ENCODE measurements at places on chromosomes 16 and 17. TPM values are rescaled to one million over a fixed set of nuclear protein-coding genes. Genes with fewer than 3 reads are reported as not detected.

The CES5A gene
- not detected for total RNA-seq

The SLC5A10 gene
- total RNA-seq: not detected

The ATAD5 gene
- 12.0 TPM for total RNA-seq

The EVI2A gene
- not detected for total RNA-seq

The DNAH9 gene
- total RNA-seq: not detected

The HEATR9 gene
- not detected for total RNA-seq

The LGALS9B gene
- not detected for total RNA-seq

The PHF12 gene
- total RNA-seq: 44.6 TPM

The ZPBP2 gene
- 3.9 TPM for total RNA-seq

The TBC1D3 gene
- total RNA-seq: 2.1 TPM

The KRTAP17-1 gene
- total RNA-seq: 1.6 TPM

The C17orf78 gene
- total RNA-seq: not detected

The PRSS27 gene
- 2.8 TPM for total RNA-seq

The MT4 gene
- not detected for total RNA-seq

GRCh38 chr17:79412110-79412509 lies 198.7 kb downstream of the RBFOX3 start:
- DNase-seq: no peak

DNA sequence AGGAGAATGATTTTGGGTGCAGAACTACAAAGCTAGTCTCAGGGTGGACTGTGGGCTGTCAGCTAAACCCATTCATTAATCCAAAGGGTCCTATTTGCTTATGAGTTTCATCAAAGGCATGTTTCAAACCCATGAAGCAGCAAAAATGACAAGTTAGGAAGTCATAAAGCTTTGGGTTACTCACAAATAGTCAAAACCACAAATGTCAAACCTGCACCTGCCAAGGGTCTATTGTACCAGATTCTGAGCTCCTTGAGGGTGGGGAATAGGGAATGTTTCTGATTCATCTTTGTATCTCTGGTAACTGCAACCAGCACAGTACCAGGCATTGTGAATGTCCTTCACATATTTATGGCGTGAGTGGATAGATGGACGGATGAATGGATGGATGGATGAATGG lies 317.7 kb downstream of the MAF start:
- no peak for DNase-seq

- DNase-seq: no peak
Observed at GRCh38 chr17:53527473-53527872, 295.3 kb upstream of the KIF2B start.

- DNase-seq: no peak
Observed at GRCh38 chr17:44591206-44591605, 33.9 kb downstream of the FZD2 start.

- no peak for DNase-seq
Observed at GRCh38 chr17:50882851-50883250, 16.7 kb upstream of the TOB1 start.

GRCh38 chr16:67868290-67868689 lies 4.6 kb upstream of the EDC4 start:
- DNase-seq: no peak

- no peak for DNase-seq
Observed at GRCh38 chr17:82913304-82914043, 73.7 kb upstream of the ZNF750 start.

GRCh38 chr16:52621651-52622050 lies 74.7 kb upstream of the TOX3 start:
- DNase-seq: no peak

- no peak for DNase-seq
Observed at GRCh38 chr16:1909561-1910231, 8.5 kb downstream of the HS3ST6 start.

DNA sequence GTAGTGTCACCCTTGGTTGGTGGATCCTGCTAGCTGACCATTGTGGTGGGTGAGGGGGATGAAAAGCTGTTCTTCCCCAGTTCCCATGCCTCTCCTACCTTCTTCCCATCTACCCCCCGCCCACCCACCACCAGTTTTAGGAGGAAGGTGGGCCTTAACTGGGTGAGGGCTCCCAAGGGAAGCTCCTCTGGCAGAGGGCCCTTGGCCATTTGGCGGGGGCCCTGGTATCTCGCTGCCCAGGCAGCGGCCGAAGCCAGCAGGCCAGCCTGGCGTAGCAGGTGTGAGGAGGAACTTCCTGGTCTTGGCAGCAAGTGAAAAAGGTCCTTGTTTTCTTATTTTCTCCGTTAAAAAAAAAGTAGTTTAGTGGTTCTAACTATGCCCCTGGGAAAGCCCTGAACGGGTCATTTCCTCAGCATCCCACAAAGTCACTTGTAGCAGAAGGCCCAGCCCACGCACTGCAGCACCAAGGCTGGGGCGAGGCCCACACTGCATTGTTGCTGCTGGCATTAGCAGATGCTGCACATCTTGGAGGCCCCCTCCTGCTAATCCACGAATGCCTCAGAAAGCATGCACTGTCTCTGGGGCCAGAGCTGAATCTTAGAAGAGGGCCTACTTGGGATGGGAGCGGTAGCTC lies 72.5 kb downstream of the MPRIP start:
- DNase-seq: no peak

DNA sequence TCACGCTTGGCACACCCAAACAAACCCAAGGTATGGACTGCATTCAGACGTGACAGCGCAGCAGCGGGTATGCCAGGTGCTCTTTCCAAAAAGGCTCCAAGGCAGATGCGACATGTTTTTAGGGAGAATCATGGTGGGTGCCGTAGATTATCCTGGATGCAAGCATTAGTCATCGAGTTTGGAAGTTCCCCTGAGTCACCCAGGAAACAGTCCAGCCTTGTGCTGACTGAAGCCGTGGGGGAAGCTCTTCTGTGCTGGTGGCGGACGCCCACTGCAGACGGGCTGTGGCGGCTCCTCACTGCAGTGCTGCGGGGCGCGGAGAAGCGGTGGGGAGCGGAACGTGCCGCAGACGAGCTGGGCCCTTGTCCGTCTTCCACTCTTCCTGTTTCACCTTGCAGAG lies 13.9 kb downstream of the JPT2 start:
- DNase-seq: no peak

- DNase-seq: no peak
Observed at GRCh38 chr17:79729761-79730160, 982 bp upstream of the ENPP7 start.

DNA sequence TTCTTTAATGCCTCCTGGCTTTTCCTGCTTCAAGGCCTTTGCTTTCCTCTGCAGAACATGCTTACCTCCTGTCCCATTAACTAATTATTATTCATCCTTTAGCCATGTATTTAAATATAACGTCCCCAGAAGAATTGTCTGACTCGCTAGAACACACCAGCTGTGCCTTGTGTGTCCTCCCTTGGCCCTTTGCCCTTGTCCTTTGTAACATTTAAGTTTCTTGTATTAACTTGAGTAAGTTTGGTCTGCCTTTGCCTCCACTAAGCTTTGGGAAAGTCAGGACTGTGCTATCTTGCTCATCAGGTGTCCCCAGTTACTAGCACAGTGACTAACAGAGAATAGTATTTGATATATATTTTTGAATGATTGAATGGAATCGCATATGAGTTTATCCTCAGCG lies 29.6 kb upstream of the ABCA9 start:
- DNase-seq: no peak

GRCh38 chr17:57906910-57907309 lies 48.3 kb downstream of the CUEDC1 start:
- DNase-seq: peak; percentile 68

DNA sequence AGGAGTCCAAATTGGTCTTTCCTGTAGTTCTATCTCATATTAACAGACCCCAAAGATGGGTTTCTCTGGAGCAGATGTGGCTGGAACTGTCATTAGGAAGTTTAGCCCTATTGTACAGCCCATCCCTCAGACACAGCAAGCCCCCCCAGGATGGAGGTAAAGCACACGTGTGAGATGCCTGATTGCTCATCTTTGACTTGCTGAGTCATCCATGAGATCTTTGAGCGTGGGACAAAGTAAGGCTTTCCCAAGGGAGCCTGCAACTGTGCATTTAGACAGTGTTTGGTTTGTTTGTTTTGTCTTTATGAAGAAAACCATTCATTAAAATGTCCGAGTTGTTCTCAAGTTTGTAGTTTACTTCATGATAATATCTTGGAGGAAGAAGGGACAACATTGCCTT lies 145.3 kb upstream of the CDH13 start:
- DNase-seq: no peak

- DNase-seq: no peak
Observed at GRCh38 chr16:81492311-81492761, 47.7 kb downstream of the CMIP start.

GRCh38 chr17:17076066-17076465 lies 33.8 kb downstream of the MPRIP start:
- DNase-seq: no peak

- DNase-seq: peak; percentile 71
Observed at GRCh38 chr16:46857368-46857945, 26.5 kb upstream of the C16orf87 start.

- peak; percentile 71 for DNase-seq
Observed at GRCh38 chr17:35460354-35460851, 11.8 kb upstream of the SLFN13 start.

DNA sequence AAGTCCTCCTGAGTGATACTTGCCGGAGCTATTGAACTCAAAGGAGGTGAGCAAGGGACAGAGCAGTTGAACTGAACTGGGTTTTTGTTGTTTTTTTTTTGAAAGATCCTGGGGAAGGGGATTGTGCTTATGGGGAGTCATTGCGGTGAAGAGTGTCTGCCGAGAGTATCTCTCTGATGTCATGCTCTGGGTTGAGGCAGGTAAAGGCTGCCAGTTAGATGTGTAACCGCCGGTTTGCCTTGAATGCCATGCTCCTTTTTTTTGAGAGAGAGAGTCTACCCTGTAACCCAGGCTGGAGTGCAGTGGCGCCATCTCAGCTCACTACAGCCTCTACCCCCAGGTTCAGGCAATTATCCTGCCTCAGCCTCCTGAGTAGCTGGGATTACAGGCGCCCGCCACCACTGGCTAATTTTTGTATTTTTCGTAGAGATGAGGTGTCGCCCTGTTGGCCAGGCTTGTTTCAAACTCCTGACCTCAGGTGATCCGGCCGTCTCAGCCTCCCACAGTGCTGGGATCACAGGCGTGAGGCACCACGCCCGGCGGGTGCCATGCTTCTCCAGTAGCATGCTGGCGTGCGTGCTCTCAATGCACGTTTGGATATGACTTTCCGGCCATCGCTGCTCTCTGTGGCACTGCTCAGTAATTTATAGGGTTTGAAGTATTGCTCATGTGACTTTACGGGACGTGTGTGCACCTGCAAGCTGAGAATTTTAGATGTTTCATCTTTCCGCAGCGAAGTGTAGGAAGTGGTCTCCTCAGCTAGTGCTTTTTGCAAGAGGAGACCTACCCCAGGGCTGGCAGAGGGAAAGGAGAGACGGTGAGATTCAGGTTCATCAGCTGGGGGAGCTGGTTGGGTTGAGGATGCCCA lies 8.5 kb downstream of the ZC3H18 start:
- DNase-seq: no peak

DNA sequence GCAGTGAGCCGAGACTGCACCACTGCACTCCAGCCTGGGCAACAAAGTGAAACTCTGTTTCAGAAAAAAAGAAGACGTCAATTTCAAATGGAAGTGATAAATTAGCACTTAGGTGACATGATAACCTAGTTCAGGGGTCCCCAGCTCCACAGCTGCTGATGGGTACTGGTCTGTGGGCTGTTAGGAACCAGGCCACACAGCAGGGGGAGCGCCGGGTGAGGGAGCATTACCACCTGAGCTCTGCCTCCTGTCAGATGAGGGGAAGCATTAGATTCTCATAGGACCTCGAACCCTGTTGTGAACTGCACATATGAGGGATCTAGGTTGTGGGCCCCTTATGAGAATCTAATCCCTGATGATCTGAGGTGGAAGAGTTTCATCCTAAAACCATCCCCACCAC lies 253.0 kb downstream of the FOXL1 start:
- peak; percentile 56 for DNase-seq

- DNase-seq: no peak
Observed at GRCh38 chr16:23384878-23385277, 68.1 kb downstream of the COG7 start.

- no peak for DNase-seq
Observed at GRCh38 chr17:61440697-61441096, 11.5 kb upstream of the TBX4 start.

- no peak for DNase-seq
Observed at GRCh38 chr17:30720013-30720471, 104.5 kb downstream of the CRLF3 start.

DNA sequence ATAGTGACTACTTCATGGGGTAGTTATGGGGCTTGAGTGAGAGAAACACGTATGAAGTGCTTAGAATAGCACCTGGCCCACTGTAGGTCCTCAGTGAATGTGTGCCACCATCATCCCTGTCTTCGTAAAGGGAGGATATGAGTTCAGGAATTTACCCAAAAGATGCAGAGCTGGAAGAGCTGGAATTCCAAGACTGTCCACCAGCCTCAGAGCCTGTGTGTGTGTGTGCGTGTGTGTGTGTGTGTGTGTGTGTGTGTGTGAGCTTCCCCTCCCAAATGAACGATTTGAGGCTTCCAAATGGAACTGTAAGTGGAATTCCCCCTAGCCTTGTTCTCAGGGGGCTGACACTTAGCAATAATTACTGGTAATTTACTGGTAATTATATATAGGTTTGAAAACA lies 27.3 kb downstream of the WFDC1 start:
- no peak for DNase-seq

- DNase-seq: no peak
Observed at GRCh38 chr17:27526604-27527002, 70.4 kb downstream of the KSR1 start.

GRCh38 chr17:82463925-82464566 lies 5.5 kb downstream of the NARF start:
- DNase-seq: no peak
